ENCODE measurements at places on chromosomes 1 and 21.
A peak's percentile ranks its signal among the peaks of the same experiment; 100 is the strongest.

DNA sequence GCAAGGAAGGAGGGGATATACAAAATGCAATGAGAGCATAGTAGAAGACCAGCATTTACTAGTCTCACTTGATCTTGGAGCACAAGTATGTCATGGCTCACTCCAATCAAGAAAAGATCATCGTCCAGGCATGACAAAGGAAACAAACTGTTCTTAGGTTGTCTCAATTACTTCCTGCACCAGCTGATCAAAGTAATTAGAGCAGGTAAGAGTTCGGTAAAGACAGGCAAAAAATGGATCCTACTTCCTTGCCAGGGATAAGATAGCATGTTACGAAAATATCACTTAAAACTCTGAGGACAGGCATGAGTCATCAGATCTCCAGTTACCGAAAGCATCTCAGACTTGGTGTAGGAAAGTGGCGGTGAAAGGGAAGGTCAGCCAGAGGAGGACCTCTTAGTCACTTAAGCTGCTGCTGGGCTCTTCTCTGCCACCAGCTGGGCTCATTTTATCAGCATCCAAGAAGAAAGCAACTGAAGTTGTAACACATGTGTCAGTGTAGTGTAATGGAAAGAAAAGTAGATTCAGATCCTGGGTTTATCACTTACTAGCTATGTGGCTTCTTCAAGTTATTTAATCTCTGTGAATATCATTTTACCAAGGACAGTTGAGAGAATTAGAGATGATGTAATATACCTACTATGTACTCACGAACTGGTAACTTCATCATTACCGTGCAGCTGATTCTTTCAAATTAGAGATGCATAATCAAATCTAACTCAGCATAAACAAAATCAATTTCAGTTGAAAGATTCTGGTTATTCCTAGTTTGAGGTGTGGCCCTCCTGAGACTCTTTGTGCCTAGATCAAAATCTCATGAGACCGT lies 46.8 kb downstream of the XCL1 start:
- DNase-seq: no peak

DNA sequence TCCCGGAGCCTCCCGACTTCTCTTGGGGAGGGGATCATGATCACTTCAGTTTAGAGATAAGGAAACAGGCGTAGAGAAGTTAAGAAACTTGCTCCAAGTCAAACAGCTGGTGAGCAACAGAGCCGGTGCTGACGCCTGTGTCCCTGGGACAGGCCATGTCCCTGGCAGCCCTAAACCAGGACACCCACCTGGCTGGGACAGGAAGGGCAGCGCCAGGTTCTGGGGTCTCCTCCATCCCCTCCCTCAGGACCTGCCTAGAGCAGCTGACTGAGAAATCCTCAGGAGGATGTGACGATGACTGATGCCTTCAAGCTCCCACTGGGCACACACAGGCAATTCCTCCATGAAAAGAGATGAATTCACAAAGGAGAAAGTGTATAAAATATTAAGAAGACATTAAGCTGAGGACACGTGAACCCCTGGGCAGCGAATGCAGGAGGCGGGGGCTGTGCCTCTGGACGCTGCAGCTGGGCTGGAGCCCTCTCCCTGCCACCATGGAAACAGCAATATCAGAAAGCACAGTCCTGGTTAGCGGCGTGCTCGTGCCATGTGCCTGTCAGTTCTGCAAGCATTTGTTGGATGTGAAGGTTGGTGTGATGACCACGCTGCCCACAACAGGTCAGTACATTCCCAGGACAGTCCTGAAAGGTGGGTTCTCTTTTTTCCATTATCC lies 40.1 kb upstream of the C1orf174 start:
- no peak for DNase-seq

- DNase-seq: no peak
Observed at GRCh38 chr1:114011796-114012195, 32.5 kb downstream of the OLFML3 start.

GRCh38 chr1:202018468-202019234 lies 8.3 kb downstream of the ELF3 start:
- DNase-seq: no peak

- no peak for DNase-seq
Observed at GRCh38 chr1:89733748-89734147, 87.1 kb upstream of the LRRC8D start.

GRCh38 chr1:56374026-56374974 lies 205.1 kb downstream of the PLPP3 start:
- DNase-seq: no peak

GRCh38 chr1:11012260-11013159 lies at the start of gene TARDBP:
Gene TARDBP, plus strand, starts transcription at chr1:11012654. Its CDS starts 1,074 bp downstream, at chr1:11013728.
- DNase-seq: peak; percentile 82

DNA sequence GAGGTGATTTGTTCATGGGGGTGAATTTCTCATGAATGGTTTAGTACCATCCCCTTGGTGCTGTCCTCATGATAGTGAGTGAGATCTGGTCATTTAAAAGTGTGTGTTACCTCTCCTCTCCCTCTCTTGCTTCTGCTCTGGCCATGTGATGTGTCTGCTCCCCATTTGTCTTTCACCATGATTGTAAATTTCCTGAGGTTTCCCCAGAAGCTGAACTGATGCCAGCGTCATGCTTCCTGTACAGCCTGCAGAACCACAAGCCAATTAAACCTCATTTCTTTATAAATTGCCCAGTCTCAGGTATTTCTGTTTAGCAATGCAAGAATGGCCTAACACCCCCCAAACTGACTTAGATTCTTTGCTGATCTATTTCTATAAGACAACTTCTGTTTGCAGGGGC lies 249.4 kb upstream of the B3GALT2 start:
- DNase-seq: no peak

DNA sequence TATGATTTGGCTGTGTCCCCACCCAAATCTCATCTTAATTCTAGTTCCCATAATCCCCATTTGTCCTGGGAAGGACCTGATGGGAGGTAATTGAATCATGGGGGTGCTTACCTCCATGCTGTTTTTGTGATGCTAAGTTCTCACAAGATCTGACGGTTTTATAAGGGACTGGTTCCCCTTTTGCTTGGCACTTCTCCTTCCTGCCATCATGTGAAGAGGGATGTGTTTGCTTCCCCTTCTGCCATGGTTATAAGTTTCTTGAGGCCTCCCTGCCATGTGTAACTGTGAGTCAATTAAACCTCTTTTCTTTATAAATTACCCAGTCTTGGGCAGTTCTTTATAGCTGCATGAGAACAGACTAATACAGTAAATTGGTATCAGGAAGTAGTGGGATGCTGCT lies 114.1 kb downstream of the ZNF648 start:
- no peak for DNase-seq

DNA sequence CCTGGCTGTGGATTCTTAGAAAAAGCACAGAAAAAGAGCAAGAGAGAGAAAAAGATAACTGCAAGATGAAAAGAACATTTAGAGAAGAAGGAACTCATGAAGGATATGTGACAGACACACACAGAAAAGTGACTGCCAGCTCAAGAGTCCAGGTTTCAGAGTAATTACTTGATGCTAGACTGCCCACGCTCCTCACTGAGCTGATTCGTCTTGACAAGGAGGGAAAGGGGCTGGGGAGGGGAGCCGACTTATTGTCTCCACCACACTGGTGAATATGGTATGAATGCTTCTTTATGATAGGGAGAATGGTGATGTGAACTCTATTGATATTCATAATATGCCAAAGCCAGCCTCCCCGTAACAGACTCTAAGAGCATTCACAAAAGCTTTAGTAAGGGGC lies 140.4 kb downstream of the BRINP2 start:
- no peak for DNase-seq

DNA sequence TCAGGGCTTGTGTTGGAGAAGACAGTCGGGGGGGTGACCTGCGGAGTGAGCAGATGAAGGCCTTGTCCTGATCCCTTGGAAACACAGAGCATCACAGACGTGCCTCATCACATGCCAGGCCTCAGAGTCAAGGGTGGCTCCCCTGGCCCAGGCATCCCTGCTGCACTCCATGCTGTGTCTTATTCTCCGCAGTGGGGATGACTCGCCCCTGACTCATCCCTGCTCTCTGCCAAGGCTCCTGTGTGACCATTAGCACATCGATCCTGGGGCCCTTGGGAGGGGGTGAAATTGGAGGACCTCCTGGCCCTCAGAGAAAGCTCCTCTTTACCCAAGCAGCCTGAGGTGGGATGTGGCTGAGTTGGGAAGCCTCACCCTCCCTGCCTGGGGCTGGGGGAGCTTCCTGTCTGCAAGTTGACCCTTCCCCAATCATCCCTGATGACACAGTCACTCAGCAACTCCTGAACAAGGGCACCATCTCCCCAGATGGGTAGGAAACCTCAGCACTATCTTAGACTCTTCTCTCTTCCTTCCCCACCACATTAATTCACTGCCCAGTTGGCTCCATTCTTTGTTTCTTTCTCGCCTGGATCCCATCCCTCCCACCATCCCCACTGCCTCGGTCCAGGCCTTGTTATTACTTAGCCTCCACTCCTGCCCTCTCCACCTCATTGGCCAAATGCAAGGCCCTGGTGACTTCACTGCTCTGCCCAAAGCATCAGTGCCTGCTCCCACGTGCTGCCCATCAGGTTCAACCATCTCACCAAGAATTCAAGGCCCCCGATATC lies 74.6 kb downstream of the CAMK2N1 start:
- no peak for DNase-seq

- no peak for DNase-seq
Observed at GRCh38 chr1:172790245-172790644, 131.3 kb downstream of the FASLG start.

DNA sequence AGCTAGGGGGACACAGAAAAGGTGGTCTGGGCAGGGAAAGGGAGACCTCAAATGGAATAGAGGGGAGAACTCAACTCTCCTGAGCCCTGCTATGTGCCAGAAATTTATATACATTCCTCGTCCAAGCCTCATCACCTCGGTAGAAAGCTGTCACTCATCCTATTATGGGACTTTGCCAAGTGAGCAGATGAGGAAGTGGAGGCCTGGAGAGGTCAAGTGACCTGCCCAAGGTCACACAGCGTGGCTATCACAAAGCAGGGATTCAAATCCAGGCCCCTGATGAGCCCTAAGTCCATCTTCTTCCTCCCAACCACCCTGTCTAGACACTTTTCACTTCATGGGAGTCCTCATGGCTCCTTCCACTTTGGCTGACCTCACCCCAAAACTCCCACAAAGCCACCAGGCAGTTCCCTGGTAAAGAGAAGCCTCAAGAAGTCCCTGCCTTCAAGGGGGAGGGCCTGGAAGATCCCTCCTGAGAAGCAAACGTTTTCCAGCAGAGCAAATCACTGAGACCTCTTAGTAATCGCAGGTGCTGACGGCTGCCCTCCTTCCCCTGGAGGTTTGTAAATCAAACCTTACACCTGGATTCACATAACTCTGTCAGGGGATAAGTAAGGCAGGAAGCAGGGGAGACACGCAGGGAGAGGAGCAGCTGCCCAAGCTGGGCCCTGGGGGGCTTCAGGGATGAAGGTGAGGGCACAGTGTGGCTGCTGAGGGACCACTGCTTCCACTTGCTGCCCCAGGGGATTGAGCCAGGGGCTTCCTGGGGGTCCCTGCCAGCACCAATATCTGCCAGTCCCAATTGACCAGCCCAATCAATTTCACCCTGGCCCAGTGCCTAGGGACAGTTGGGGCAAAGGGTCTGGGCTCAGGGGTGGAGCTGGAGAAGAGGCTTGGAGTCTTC lies 351.2 kb downstream of the MATN1 start:
- no peak for DNase-seq

- DNase-seq: no peak
Observed at GRCh38 chr1:31788825-31789256, 24.7 kb upstream of the ADGRB2 start.

GRCh38 chr1:182794676-182795201 lies 5.2 kb downstream of the NPL start:
- DNase-seq: no peak

- DNase-seq: no peak
Observed at GRCh38 chr1:153647346-153647714, 11.2 kb upstream of the SNAPIN start.

GRCh38 chr1:29197590-29197924 lies 15.9 kb upstream of the SRSF4 start:
- DNase-seq: no peak

DNA sequence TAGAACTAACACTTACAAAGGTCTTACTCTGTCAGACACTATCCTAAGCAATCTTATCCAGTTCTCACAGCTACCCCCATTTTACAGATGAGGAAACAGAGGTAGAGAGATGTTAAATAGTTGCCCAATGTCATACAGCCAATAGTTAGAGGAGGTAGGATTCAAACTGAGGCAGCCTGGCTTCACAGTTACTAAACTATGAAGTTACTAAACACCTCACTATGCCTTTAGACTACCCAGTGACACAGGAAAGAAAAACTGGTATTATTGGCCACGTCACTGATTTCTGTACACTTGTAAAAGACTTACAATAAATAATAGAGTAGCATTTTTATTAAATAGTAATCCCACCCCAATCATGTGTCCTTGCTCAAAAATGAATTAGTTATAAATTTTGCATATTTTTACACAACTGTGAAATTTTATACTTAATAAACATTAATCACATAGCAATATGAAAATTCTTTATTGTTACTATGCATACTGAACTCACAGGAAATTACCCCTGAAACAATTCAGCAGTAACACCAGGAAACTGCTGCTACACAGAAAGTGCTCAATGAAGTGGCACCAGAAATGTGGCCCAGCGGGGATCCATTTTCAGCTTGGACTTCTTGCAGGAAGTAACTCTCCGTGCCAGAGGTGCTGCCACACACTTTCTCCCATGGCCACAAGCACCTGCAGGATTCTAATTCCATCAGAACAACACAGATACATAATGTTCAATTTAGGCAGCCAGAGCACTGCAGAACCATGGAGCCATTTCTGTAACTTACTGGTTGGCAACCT lies 69.4 kb downstream of the VAV3 start:
- DNase-seq: no peak

DNA sequence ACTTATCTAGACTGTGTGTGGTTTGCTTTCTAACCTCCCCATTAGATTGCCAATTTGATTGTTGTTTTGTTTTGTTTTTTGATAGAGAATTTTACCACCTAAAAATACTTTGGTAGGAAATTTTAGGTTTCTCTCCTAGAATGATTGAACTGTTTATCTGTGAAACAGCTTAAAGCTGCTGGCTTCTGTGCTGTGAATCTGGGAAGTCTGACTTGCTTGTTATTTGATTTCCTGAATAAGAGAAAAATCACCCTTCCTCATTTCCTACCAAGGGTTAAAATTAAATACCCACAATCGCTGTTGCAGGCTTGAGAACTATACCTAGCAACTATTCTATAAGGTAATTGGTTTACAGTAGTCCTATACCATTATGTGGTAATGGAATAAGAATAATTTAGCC lies 198.9 kb upstream of the CACYBP start:
- DNase-seq: no peak

DNA sequence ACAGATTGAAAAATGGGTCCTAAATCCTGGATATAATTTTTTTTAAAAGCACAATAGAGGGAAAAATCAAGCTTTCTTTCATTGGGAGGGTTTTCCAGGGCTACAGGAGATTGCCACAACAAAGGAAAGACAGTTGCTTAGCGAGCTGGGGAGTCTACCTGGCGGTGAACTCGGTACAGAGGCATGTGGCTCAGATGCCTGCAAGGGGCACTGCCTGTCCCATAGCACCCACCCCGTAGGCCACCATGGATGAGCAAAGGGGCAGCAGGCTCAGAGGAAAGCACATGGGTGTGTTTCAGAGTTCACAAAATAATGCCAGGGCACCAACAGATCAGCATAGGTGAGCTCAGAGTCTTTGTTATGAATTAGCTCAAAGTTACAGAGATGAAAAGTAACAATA lies 79.5 kb downstream of the PCNX2 start:
- DNase-seq: no peak
